ENCODE measurements at places on chromosomes 3 and 15.

DNA sequence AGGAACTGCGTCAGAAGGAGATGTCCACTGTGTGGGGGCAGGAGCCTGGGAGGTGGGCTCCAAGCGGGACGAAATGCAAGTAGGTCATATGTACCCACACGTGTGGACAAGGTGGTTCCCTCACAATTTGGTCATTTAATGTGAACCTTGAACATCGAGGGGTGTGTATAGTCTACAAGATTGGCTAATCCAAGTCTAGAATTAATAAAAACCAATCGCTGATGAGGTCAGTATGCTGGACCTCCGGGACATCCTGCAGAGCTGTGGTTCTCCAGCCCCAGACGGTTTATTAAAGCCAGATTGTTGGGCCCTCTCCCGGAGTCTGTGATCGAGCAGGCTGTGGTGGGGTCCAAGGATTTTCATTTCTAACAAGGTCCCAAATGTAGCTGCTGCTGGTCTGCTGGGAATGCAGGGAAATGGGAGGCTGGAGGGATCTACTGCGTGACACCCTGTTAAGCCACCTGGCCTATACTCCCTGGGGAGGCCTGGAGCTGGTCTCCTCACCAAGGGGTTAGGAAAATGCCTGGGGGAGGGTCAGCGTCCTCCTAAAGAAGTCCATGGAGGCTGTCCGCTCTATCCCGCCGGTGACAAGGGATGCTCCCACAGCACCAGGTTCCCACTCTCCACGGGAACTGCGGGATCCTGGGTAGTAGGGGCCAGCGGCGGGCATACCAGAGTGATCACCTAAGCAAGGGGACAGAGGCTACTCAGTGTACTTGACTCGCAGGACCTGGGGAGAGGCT is 25.1 kb downstream of the PCSK6 start:
- no peak for DNase-seq

GRCh38 chr3:48411606-48412374 is 18.1 kb downstream of the PLXNB1 start:
- no peak for DNase-seq

GRCh38 chr3:162704238-162704637 is 1207.6 kb downstream of the OTOL1 start:
- no peak for DNase-seq

DNA sequence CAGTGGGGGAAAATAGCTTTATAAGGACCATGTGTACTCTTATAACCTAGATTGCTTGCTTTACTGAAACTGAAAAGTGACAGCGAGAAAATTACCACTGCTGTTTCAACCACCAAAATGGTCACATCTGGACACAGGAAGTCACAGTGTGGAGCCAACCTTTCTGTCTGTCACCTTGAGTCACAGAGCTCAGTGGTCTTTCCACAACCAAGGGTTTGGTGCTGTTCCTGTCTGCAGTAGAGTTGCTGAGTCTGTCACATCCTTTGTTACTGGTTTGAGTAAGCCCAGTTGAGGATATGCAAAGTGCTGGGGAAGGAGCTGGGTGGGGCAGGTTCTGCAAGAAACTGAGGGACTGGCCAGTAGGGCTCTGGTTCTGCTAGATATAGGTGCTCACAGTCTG is 139.1 kb upstream of the EIF1B start:
- DNase-seq = no peak

DNA sequence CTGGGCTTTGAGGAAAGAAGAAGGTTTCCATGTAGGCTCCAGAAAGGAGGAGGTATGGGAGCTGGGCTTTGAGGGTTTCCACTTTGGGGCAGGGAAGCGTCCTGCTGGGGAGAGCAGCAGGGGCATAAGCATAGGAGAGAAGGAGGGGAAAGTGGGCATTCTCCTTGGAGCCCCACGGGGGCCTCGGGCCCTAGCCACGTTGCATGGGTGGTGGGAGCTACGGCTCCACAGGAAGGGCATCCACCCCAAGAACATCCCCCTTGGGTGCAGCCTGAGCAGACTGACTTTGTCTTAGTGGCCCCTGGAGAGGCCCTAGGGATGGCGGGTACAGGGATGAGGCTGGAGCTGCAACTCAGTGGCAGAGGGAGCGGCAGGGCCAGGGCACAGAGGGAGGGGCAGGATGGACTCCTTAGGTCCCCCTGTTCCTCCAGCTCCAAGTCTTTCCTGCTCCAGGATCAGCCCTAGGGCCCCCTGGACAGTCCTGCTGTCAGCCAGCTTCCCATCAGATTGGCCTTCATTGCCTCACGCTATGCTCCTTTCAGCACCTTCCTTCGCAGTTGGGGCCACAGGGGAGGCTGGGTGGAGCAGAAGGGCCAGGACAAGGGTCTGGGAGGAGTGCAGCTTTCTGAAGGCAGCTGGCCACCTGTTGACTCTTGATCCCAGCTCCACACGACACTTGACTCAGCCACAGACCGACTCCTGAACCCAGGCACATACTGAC is 22.9 kb downstream of the PRR20G start:
- no peak for DNase-seq

DNA sequence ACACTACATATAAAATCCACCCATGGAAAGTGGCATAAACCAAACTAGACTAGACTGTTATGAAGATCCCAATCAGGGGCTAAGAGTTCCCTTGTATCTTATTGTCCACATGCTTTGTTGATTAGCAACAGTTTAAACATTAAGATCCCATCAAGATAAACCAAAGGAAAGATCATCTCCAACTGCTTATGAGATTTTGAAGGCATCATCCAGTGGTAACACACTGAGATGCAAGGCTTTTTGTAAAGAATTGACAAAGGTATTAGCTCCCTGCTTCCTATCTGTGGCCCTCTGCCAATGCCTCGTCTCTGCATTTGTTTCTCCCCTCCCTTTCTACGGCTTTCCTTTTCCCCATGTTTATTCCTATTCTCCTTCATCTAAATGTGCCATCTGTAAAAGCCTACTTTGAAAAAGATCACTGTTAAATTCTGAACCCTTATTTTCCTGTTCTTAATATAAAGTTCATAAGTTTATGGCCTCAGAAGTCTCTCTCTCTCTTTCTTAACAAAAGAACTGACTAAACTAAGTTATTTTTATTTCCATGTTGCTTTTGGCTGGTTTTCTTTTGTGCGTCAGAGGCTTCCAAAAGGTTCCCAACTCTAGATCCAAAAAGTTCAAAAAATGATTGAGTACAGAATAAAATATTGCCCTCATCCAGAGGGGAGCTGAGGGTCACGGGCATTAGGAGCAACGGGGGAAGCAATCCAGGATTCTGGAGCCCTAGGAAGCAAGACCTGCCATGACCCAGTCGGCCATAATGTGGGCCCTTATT is 5.5 kb downstream of the PLD1 start:
- DNase-seq = no peak

- DNase-seq = no peak
Measured at GRCh38 chr3:188058569-188059184, 95.3 kb upstream of the LPP start.

DNA sequence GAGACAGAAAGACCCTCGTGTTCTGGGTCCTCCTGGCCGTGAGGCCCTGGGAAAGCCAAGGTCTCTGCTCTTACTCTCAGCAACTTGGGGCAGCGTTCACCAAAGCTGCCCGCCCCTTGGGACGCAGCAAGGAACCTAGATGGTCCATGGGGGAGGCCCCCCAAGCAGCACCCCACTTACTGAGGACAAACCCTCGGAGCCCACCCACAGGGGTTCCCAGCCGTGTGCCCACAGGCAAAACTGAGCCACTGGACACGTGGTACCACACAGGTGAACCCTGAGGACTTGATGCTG is 166.2 kb upstream of the IQSEC1 start:
- no peak for DNase-seq

- no peak for DNase-seq
Measured at GRCh38 chr3:148615382-148615781, 82.3 kb upstream of the AGTR1 start.

- no peak for DNase-seq
Measured at GRCh38 chr3:85481411-85482212, 522.8 kb downstream of the CADM2 start.

DNA sequence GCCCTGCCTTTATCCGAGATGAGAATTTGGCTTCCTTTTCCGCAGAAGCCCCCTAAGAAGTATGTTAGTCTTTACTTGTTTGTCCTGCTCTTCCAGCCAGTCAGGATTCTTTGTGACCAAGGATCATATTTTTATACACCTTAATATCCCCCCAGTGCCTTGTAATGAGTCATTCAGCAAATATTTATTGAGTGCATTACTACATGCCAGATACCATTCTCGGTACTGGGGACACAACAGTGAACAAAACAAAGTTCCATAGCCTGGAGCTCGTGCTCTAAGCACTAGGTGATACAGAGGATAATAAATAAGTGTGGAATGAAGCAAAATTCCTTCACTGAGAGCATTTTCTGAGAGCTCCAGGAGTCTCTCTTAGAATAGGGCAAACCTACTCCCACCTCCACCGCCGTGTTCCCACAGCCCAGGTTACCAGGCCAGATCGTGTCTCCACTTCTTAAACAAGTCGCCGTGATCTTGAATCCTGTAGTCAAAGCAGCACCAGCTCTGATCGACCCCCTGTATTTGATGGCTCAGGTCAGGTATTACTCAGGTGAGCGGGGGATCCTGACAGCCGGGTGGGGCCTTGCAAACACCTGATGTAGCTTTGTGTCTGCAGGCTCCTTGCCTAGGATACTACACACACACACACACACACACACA is 18.5 kb downstream of the TTC21A start:
- DNase-seq = no peak

GRCh38 chr3:186221760-186222378 is 113.0 kb upstream of the ETV5 start:
- no peak for DNase-seq

DNA sequence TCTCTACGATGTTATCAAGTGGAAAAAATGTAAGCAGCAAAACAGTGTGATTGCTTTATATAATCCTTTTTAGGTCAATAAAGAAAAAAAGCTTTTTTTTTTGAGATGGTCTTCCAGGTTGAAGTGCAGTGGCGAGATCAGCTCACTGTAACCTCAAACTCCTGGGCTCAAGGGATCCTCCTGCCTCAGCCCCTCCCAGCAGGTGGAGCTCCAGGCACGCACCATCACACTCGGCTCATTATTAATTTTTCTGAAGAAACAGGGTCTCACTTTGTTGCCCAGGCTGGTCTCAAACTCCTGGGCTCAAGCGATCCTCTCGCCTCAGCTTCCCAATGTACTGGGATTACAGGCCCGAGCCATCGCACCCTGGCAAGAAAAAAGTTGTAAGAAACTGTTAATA is 17.3 kb downstream of the RNF168 start:
- DNase-seq = no peak

DNA sequence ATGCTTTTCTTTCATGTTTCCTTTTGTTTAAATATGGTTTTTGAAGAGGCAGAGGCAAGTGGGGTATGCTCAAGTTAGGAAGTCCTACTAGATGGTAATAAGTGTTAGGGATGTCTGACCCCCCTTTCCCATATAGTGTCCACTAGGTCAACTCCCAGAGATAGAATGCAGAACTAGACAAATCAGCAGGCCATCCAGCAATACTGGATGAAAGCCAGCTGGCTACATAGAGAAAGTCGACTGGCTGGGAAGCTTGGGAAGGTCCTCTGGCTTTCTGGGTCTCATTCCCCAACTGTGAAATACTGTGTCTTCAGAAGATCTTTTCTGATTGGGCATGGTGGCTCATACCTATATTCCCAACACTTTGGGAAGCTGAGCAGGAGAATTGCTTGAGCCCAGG is 113.8 kb downstream of the SNRK start:
- no peak for DNase-seq

DNA sequence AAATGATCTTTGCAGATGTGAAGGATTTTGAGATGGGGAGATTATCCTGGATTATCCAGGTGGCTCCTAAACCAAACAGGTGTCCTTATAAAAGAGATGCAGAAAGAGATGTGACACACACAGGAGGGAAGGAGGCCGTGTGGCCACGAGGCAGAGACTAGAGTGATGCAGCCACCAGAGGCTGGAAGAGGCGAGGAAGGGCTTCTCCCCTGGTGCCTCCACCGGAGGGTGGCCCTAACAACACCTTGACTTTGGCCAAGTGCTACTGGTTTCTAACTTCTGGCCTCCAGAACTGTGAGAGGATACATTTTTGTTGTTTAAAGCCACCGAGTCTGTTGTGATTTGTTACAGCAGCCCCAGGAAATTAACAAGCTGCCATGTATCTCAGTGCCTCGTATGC is 127.1 kb downstream of the ASB7 start:
- DNase-seq = no peak

GRCh38 chr15:65204236-65204930 is 6.9 kb downstream of the CILP start:
- DNase-seq = no peak

GRCh38 chr3:78351334-78351733 is 1311.4 kb downstream of the ROBO2 start:
- no peak for DNase-seq

- no peak for DNase-seq
Measured at GRCh38 chr3:57224856-57225255, 2.7 kb upstream of the APPL1 start.

GRCh38 chr3:168752339-168752738 is 656.6 kb upstream of the GOLIM4 start:
- no peak for DNase-seq

- no peak for DNase-seq
Measured at GRCh38 chr3:184658223-184658928, 53.5 kb downstream of the MAGEF1 start.

GRCh38 chr15:79366691-79367090 is 55.8 kb downstream of the TMED3 start:
- no peak for DNase-seq

DNA sequence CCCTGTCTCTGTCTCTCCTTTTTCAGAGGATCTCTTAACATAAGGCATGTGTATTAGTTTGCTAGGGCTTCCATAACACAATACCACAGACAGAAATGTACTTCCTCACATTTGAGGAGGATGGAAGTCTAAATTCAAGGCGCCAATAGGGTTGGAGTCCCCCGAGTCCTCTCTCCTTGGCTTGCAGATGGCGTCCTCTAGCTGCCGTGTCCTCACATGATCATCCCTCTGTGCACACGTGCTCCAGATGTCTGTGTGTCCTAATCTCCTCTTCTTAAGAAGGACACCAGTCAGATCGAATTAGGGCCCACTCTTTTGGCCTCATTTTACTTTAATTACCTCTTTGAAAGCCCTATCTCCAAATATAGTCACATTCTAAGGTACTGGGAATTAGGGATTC is 23.0 kb upstream of the BFSP2 start:
- no peak for DNase-seq

DNA sequence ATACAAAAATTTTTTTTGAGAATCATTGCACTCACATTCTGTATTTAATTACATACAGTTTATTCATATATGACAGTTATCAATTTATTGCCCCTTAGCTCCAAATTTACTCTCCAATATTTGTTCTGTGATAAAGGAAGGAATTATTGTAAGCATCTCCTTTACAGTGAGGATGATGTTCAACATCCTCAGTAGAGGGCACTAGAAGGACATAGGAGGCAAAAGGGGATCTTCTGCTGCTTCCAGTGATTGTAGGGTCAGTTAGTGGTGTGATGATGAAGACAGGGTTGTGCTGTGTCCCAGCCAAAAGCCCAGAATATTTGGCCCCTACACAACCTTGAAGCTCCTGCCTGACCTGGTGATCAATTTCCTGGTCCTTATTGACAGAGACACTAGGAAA is 89.9 kb upstream of the DCBLD2 start:
- no peak for DNase-seq

- no peak for DNase-seq
Measured at GRCh38 chr3:125161607-125162219, 50.8 kb downstream of the SLC12A8 start.

All from HCT116 (cell line).